ENCODE measurements at places on chromosomes 5 and 9. TPM values are rescaled to one million over a fixed set of nuclear protein-coding genes. Genes with fewer than 3 reads are reported as not detected.

Gene CDH12
- not detected for total RNA-seq

Gene SPACA9
- total RNA-seq: 0.91 TPM

Gene LMX1B
- total RNA-seq: not detected

Gene HK3
- total RNA-seq: 0.21 TPM

Gene ZNF474
- total RNA-seq: not detected

Gene MZB1
- 29.1 TPM for total RNA-seq

Gene INSL4
- total RNA-seq: not detected

DNA sequence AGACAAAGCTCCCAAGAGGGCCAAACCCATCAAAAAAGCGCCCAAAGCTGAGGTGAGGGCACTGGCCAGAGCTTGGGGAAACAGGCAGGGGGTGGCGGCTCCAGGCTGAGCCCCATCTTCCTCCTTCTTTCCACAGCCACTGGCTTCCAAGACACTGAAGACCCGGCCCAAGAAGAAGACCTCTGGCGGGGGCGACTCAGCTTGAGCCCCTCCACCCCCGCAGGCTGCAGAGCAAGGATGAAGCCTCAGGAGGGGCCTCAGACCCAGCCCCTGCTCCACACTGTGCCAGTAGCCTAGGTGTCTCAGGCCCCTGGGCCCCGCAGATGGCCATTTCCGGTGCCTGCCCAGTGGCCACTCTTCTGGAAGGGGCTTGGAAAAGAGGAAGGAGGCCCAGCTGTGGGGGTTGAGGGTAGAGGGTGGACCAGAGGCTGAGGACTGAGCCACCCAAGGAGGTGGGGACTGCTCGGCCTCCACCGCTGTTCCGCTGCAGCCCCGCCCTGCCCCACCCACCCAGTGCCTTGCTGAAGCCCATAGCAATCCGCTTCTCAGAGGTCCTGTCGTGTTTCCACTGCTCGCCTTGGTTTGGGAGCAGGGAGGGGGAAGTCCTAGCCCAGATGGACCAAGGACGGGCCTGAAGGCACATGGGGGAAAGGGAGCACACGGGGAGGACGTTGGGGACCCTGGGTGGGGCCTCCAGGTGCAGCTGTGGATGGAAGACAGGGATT is 6.9 kb downstream of the REEP2 start:
- no peaks in the 10 kb centered on the region for H3K27me3 ChIP-seq
- H3K36me3 ChIP-seq: no peaks in the 10 kb centered on the region
- no peak overlapping the region for H3K27ac ChIP-seq
- no peak overlapping the region for H3K4me3 ChIP-seq

DNA sequence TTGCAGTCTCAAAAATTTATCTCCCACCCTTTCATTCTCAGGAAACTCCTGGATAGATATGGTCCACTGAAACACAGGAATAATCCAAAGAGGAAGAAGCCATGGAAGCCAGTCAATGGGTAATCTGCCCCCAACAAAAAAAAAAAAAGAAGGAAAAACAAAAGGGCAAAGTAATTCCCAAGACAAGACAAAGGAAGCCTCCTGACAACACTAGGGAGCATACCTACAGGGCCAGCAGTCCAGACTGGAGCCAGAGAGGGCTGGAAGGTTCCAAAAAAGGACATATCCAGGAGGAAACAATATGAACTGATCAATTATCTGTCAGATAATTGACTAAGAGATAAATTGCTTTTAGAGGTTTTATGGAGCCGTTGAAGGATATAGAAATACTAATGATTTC is 12.9 kb downstream of the FNIP1 start:
- no peak overlapping the region for H3K27ac ChIP-seq
- no peak overlapping the region for H3K4me3 ChIP-seq
- no peak for DNase-seq

- no peak for DNase-seq
- H3K4me1 ChIP-seq: no peaks in the 10 kb centered on the region
- H3K27ac ChIP-seq: no peak overlapping the region
- H3K4me3 ChIP-seq: no peak overlapping the region
- no peaks in the 10 kb centered on the region for H3K27me3 ChIP-seq
These were observed 1163.0 kb downstream of the TAF11L14 start for GRCh38 chr5:18797222-18797621.

DNA sequence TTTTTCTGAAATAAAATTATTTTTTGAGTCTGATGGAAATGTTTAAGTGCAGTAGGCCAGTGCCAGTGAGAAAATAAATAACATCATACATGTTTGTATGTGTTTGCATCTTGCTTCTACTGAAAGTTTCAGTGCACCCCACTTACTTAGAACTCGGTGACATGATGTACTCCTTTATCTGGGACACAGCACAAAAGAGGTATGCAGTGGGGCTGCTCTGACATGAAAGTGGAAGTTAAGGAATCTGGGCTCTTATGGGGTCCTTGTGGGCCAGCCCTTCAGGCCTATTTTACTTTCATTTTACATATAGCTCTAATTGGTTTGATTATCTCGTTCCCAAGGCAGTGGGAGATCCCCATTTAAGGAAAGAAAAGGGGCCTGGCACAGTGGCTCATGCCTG is 39.2 kb downstream of the FXN start:
- DNase-seq: no peak
- no peak overlapping the region for H3K4me3 ChIP-seq
- H3K36me3 ChIP-seq: peaks cover 14% of the 10 kb centered on the region
- no peak overlapping the region for H3K27ac ChIP-seq

GRCh38 chr9:126153382-126153781 is 173.2 kb upstream of the MVB12B start:
- DNase-seq: no peak
- no peak overlapping the region for H3K27ac ChIP-seq
- H3K4me1 ChIP-seq: no peaks in the 10 kb centered on the region
- H3K27me3 ChIP-seq: no peaks in the 10 kb centered on the region

DNA sequence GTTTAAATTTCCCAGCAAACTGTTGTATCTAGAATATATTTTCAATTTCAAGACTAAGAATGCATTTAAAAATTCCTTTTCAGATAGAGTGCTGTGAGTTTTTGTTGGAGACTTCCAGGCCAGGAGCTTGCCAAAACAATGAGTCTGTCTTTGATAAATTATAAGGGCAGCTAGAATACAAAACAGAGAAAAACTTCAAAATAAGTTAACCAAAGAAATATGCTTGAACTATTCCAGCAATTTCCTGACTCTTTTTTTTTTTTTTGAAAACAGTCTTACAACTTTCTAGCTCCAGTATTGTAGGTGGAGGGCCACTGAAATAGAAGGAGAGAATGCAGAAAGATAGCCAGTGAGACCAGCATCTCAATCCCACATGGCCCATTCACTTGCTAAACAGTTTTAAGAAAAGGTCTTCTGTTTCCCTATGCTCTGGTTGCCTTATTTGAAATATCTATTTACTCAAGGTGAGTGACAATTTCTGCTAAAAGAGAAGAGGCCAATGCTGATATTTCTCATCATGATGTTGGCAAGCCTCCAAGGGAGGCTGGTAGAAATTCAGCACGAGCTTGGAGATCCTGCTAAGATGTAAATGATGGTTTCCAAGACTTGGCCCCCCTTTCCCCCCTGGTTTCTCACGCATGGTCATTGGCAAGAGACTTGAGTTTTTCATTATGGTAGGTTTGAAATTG is 103.2 kb downstream of the USP20 start:
- H3K27me3 ChIP-seq: no peaks in the 10 kb centered on the region
- peaks cover 57% of the 10 kb centered on the region for H3K36me3 ChIP-seq
- no peak for DNase-seq
- H3K4me3 ChIP-seq: no peak overlapping the region

Data from activated CD4-positive, alpha-beta T cell treated with anti-CD3 and anti-CD28 coated beads, Interleukin-2, amount 10 ng/mL, durations not matched to agents 24 days and 14 days (primary cell).